ENCODE measurements at places on chromosomes 12 and 14.

DNA sequence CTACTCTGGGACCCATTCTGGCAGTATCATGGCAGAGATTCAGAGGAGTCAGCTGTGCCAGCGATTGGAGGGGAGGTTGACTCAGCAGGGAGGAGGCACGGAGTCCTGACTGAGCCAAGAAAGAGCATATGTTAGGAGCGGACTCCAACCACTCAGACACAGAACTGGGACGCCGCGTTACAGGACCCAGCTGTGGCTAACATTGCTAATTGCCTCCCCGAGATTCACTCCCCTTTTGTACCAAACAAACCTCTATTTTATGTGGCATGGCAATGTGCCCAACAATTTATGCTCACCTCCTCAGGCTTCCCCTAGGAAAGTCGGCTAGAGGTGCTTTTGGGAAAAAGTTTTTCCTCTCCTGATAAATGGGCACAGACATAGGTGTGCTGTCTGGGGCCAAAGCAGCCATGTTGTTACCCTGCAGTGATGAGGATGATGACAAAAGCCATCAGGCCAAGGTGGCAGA, 15.2 kb upstream of the CLIP1 start:
- DNase-seq, result no peak

DNA sequence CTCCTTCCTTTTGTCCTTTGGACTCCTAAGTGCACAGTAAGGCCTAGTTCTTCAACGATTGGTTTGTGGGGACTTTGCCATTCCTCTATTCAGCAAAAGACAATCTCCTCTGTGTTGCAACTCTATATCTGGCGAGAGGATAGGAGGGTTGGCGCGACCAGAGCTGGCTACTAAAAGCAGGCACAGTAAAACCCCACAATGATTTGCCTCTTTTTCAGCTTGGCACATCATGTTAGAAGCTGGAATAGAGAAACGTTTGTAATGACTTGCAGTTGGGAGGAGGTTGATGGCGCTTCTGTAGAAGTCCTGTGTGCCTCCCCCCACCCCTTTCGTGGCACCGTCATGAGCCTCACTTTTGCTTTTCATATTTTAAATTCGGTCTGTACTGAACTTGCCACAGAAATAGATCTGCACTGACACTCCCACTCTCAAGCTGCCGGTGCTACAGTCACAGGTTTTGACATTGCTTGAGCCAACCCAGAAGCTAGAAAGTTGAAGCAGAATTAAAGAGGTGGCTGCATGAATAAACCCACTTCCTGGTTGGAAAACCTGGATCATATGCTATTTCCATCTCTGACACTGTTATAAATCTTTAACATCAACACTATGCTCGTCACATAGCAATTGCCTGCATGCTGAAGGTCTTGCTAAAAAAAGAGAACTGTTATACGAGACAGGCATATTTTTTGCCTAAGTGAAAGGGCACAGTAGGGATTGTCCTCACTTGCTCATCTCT, 315.3 kb upstream of the PRICKLE1 start:
- no peak for DNase-seq

- no peak for DNase-seq
Measured at GRCh38 chr12:9707864-9708808, 24.8 kb downstream of the CLECL1 start.

DNA sequence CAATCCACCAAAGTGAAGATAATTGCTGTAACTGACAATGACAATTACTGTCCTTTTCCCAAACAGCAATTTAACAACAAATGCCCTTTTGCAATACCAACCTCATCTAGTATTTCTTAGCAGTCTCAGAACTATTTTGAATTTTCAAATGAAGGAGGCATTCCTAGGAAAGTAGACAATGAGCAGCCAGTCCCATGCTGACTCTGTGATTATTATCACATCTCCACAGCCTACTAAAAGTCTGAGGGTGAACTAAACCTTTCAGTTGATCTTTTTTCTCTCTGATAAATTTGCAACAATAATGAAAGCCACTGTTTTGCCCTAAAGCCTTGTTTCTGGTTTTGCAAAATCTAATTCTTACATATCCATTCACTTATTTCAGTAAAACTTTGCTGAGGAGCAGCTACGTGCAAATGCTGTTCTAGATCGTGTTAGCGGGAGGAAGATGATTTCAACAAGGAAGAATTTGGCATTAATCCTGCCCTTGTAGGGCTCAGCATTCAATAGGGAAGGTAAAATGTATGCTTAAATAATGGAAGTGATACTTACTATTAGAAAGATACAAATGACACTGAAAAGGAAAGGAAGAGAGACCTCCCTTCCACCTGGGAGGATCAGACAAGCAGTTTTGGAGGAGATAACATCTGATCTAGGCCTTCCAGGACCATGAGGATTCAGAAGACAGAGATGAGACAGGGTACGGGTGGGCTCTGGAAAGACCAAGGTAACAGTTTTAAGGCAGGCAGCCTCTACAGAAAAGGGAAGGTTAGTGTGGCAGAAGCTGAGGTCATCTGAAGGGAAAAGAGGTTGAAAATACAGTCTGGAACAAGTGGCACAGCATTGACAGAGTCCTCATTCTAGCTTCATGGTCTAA, 47.4 kb downstream of the SLC38A1 start:
- no peak for DNase-seq

DNA sequence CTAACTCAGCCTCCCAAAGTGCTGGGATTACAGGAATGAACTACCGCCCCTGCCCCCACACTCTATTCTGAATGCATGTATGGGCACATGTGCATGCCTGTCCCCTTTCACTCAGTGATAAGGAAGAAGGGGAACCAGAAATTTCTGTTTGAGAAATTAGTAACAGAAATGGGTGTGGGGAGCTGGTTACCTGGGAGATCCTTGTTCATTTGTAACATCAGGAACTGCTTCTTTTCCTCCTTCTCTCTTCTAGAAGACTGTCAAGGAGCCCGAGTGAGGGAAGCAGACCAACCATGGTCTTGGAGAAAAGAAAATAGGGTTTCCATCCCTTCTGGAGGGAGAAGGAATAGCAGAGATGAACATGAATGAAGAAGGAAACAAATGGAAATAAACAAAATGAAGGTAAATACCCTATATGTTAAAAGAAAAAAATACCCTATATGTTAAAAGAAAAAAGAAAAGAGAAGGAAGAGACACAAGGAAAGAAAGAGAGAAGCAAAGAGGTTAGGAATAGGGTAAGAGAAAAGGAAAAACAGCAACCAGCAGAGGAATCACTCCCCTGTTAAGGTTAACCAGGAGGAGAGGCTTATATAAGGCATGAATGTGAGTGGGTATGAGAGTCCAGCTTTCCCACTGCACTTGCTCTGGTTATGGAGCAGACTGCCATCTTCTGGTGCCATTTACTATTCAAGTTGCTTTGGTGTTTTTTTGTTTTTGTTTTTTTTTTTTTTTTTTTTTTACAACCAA, 3.3 kb downstream of the PPP1R3E start:
- no peak for DNase-seq

GRCh38 chr14:69077841-69078240, 75.1 kb downstream of the DCAF5 start:
- DNase-seq, result peak; percentile 93

- no peak for DNase-seq
Measured at GRCh38 chr14:103700753-103701490, 14.3 kb downstream of the XRCC3 start.

GRCh38 chr14:60790850-60791249, 56.3 kb downstream of the MNAT1 start:
- DNase-seq, result no peak

DNA sequence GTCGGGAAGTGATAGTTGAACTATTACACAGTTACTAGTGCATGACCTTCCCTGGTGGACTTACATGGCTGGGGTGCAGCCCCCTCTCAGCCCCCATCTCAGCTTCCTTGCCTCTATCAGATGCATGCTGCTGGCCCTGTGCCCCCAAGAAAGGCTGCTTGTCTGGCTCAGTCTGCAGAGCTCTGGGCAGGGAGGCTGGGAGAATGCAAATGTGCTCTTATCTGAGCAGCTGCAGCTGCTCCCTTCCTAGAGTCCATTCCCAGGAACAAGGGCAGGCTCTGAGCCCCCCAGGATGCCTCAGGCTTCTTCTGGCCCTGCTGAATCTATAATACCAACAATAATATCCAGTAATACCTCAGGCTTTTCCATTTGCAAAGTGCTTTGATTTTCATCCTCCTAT, 218.1 kb upstream of the SRRM4 start:
- no peak for DNase-seq

DNA sequence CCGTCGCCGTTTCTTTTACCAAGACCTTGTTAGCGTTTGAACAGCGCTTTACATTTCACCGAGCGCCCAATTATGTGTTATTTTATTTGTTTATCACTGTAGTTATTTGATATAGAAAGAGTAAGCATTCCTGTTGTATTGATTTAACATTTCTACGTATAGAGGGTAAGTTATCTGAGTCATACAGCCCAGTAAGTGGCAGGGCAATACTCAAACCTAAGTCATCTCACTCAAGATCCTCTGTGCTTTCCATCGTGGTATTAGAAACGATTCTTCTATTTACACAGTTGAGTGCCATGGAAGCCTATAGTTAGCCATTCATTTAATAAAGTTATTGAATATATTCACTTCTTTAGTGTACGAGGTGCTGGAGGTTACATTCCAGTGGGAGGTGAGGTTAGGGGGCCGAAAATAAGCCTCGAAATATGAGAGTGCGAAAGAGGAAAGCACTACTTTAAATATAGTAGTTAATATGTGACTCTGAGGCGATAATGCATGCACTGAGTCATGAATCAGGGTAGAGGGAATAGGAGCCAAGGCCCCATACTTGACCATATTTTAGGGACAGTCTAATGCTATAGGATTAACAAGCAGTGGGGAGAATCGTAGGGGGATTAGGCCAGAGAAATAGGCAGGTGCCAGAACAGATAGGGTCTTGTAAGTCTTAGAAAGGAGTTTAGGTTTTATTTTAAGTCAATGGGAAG, 629 bp downstream of the RAD51AP1 start:
- DNase-seq, result no peak

DNA sequence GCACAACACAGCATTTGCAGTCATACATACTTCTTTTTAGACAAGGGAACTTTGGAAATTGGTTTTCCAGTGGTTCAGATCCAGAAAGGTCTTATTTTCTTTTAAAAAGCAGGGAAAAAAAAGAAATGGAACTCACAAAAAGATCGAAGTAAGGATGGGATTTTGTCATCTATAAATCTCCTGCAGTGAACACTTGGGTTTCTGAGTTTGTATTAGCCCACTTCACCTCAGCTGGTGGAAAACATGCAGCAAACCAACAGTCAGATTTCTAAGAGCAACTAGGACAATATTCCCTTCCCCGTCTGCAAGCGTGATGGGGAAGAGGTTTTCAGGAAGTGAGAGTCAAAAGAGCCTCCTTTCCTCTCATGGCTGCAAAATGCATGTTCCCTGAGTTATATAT, 4.6 kb downstream of the MYF5 start:
- DNase-seq, result no peak

- no peak for DNase-seq
Measured at GRCh38 chr14:53375599-53375998, 222.5 kb upstream of the DDHD1 start.

GRCh38 chr14:31410048-31410650, 10.2 kb downstream of the HEATR5A start:
- DNase-seq, result no peak

DNA sequence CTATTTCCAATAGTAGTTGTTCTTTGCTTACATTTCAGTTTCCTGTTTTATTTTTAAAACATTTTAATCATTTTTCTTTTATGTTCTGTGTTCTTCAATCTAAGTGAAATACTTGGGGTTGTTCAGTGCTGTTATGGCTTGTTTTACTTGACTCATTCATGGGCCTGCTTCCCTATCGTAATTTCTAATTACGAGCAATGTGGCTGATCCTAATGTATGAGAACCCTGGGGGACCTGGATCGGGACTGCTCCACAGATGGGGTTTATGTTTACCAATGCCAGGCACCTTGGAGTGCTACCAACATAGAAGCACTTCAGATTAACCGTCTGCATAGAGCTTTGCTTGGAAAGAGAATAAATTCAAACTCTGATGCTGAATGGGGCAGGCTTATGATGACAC, 29.8 kb downstream of the TECPR2 start:
- no peak for DNase-seq

GRCh38 chr14:85587151-85587711, 57.3 kb downstream of the FLRT2 start:
- DNase-seq, result peak; percentile 54

- DNase-seq, result no peak
Measured at GRCh38 chr12:104319918-104320626, 16.5 kb downstream of the EID3 start.

DNA sequence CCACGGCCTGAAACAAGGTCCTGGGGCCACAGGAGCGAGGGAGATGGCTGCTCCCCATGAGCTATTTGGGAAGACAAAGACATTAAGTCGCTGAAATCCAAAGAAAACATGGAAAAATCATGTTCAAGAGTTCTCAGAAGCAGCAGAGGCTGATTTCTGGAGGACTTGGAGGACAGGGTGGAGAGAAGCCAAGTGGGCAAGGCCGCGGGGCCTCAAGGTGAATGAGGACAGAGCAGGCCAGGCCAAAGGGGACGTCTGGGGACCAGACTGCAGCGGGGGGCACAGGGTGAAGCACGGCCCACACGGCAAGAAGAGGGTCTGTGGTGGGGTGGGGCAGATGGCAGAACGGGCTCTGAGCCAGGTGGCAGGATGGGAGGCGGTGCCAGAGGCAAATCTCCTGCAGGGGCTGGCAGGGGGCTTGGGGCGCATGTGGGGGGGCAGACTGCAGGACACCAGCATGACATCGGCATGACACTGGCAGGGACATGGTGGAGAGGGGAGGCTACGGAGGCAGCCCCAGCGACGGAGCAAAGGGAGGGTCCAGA, 48.9 kb downstream of the RNF34 start:
- no peak for DNase-seq

DNA sequence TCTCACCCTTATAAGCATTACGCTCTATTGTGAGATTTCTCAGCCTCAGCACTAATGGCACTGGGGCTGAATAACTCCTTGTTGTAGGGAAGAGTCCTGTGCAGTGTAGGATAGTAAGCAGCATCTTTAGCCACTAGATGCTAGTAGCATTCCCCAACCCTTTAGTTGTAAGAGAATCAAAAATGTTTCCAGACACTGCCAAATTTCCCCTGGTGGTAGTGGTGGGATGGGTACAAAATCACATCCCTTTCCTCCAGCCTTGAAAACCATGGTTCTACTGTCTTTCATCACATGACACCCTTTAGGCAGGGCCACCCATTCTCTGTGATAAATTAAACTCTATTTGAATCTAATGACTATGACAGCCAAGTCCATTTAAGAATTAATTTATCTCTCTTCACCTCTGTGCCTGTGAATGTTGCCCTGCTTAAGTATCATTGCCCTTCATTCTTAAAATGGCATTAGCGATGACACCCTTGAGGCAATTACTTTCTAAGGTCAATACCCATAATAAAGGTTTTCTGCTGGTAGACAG, 199.4 kb downstream of the ANO4 start:
- DNase-seq, result no peak

- DNase-seq, result no peak
Measured at GRCh38 chr12:93502802-93503623, 35.7 kb downstream of the MRPL42 start.

GRCh38 chr14:65210118-65210821, 108.0 kb upstream of the MAX start:
- DNase-seq, result no peak

- DNase-seq, result no peak
Measured at GRCh38 chr12:47190905-47191304, 111.1 kb upstream of the AMIGO2 start.

All from kidney epithelial cell (primary cell).